ENCODE measurements at places on chromosomes 11 and 22.

GRCh38 chr22:31588970-31589675 lies 72.9 kb downstream of the PISD start:
- DNase-seq: no peak

DNA sequence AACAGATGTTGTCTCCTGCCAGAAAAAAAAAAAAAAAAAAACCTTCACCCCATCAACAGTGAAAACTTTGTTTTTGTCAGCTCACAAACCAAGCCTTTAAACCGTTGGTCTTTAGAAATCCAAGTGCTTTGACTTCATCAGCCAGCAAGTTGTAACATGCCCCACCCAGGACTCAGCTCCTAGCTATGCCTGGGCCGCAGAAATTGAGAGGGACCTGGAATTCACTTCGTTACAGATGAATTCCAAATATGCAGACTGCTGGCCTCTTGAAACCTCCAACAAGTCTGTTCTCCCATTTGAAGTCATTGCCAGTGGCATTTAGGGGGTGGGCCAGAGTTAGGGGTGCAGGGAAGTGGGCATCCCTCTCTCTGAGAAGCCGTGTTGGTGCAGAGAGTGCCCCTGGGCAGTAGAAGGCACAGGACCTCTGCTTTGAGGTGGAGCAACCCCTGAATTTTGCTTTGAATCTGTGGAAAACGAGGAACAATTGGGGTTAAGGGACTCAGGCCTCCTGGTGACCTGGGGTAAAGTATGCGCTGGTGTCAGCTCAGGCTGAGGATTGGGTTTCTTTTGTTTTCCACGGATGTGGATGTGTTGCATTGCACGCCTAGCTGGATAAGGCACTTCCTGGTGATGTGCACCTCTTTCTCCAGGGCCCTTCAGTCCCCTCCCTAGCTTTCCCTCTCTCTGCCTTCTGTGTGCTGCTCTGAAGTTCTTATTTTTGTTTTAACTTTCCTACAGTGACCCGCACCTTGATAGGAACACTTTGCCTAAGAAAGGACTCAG lies 109.5 kb downstream of the DBX1 start:
- DNase-seq: peak; percentile 3

DNA sequence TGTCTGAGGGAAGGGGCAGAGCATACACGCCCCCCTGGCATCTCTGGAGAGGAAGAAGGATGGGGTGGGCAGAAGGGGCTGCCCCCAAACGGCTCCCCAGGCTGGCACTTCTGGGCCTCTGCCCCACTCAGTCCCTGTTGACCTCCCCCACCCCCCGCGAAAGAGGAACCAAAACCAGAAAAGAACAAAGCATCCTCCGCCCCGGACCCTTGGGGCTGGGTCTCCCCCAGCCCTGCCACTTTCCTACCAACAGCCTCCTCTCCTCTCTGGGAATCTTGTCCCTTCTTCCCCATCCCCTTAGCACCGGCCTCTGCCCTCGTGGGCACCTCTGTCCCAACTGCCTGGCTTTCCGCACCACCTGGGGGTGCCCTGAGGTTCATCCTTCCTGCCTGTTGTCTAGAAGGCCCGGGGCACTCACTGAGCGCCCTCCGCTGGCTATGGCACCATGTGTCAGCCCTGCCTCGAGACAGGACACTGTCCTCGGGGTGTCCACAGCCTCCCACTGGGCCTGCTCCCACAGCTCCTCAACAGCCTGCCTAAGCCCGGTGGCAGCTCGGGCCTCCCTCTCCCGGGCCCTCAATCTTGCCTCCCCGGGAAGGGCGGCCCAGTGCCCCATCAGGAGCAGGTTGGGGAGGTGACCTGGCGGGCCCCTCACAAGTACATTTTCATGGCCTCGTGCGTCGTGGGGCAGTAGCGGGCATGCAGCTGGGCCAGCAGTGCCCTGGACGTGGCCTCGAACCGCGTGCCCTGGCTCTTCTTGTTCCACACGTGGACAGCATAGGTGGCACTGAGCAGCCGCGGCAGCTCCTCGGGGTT lies 28.2 kb downstream of the A4GALT start:
- no peak for DNase-seq

- no peak for DNase-seq
Measured at GRCh38 chr11:2482204-2482603, 37.4 kb downstream of the KCNQ1 start.

- no peak for DNase-seq
Measured at GRCh38 chr11:120102050-120102863, 35.7 kb downstream of the TRIM29 start.

DNA sequence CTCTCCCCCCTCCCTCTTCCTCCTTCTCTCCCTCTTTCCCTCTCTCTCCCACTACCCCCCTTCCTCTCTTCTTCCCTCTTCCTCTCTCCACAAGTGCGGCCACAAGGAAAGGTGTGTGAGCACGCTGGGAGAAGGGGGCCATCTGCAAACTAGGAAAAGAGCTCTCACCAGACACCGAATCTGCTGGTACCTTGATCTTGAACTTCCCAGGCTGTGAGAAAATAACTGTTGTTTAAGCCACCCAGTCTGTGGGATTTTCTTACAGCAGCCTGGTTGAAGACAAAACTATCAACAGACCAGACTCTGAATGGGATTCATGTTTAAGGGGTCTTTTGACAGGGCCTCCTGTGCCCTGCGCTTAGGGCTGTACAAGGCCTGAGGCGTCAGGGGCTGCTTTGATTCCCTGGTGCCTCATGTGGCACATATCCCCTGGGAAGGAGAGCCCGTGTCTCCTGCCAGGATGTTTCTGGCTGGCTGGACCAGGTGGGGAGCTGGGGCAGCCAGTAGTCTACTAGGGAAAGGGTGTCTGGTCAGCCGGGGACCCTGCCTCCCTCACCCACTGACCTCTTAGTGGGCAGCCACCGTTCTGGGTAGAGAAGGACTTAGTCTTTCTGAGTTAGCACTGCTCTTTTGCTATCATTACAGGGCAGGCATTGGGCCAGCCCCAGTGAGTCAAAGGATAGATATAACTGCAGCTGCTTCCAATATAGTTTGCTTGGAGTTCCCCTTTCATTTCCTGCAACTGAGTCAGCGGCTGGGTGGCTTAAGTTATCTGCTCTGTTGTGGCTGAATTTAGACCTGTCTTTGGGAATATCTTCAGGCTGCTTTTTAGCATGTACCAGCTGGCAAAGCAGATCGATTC lies 6.2 kb downstream of the PANX1 start:
- peak; percentile 88 for DNase-seq

Measured in HS-5 (cell line).